Placental epithelial cell (primary cell): ENCODE measurements at places on chromosomes 6 and 20. TPM values are rescaled to one million over a fixed set of nuclear protein-coding genes. Genes with fewer than 3 reads are reported as not detected.

TP53TG5 gene
- total RNA-seq, result not detected in 2 replicates

TOX2 gene
- not detected in 2 replicates for total RNA-seq

OPRM1 gene
- total RNA-seq, result not detected in 2 replicates

OR2H2 gene
- not detected in 2 replicates for total RNA-seq

CALHM4 gene
- total RNA-seq, result not detected in 2 replicates

LINC00237 gene
- total RNA-seq, result not detected in 2 replicates

SIRPB2 gene
- total RNA-seq, result under 0.01 TPM in 1 of 2 replicates, not detected in the other

LPIN3 gene
- 15.6 and 21.2 TPM in 2 replicates for total RNA-seq

TRMT11 gene
- 11.8 and 16.9 TPM in 2 replicates for total RNA-seq

CDK19 gene
- 10.2 and 16.5 TPM in 2 replicates for total RNA-seq
